ENCODE measurements at places on chromosomes 5 and 9. TPM values are rescaled to one million over a fixed set of nuclear protein-coding genes. Genes with fewer than 3 reads are reported as not detected.

Gene CCDC171
- 3.2 TPM for total RNA-seq

Gene IFNK
- total RNA-seq, result not detected

Gene FOXD4L3
- total RNA-seq, result not detected

Gene EGFLAM
- total RNA-seq, result 0.12 TPM

Gene PCDHB6
- total RNA-seq, result 1.2 TPM

Gene DNAH5
- 0.46 TPM for total RNA-seq

Gene ECM2
- total RNA-seq, result 34.2 TPM

Gene ADAMTS12
- 32.9 TPM for total RNA-seq

Gene FOXD4L6
- not detected for total RNA-seq

Gene SLC36A3
- not detected for total RNA-seq

Gene SPATA31D4
- not detected for total RNA-seq

Gene GFM2
- total RNA-seq, result 28.5 TPM

Gene PTRH1
- total RNA-seq, result 11.0 TPM

Gene SELENOP
- 0.20 TPM for total RNA-seq

Gene LRRC70
- 0.20 TPM for total RNA-seq

Gene TMEM252
- total RNA-seq, result not detected

Gene STC2
- 1,121 TPM for total RNA-seq

Gene TMEM171
- total RNA-seq, result 3.6 TPM

Gene ITGA2
- 0.79 TPM for total RNA-seq

Gene PAEP
- not detected for total RNA-seq

Gene RLN1
- not detected for total RNA-seq

Gene SLC27A6
- not detected for total RNA-seq

Gene CSF2
- total RNA-seq, result not detected

Gene PCDHB12
- total RNA-seq, result 2.4 TPM

Gene ADAMTS13
- total RNA-seq, result 9.5 TPM

Gene MAMDC2
- 77.5 TPM for total RNA-seq

Gene PLPP7
- total RNA-seq, result 1.1 TPM

Gene SOX30
- not detected for total RNA-seq

Gene PCDHA9
- total RNA-seq, result 2.0 TPM

Gene RETREG1
- 3.3 TPM for total RNA-seq

Gene PCDHGB1
- 2.7 TPM for total RNA-seq

Gene EQTN
- total RNA-seq, result not detected

Gene LRRC14B
- not detected for total RNA-seq

Gene SLC45A2
- not detected for total RNA-seq

Gene OR13C4
- total RNA-seq, result not detected

Gene C9orf50
- 0.39 TPM for total RNA-seq

Gene GRXCR2
- not detected for total RNA-seq

Gene CRHBP
- not detected for total RNA-seq

Gene C9orf57
- not detected for total RNA-seq

Gene TMEM215
- total RNA-seq, result not detected

Gene SPATA31A3
- total RNA-seq, result not detected

Gene SGCD
- 27.7 TPM for total RNA-seq
